Hypothalamus (tissue), 51 donors: ENCODE measurements at places on chromosomes 6 and 20.

GRCh38 chr6:143700684-143701348 is 23.1 kb downstream of the PHACTR2 start:
- DNase-seq: no peak

DNA sequence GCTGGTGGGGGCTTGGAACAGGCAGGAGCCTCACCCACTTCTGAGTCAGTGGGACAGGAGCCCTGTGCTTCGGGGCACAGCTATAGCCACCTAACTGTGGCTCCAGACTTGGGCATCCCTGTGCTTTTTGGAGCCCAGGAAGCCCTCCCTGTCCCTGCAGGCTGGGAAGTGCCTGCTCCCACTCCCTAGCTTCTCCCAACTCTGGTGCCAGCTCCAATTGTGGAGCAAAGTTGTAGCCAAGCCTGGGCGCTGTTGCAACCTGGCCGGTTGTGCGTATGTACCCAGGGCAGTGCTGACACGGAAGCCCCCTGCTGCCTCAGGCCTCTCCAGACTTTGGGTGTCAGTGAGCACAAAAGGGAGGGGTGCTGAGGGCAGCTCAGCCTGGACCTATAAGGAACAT is 601.7 kb upstream of the GJE1 start:
- no peak for DNase-seq

DNA sequence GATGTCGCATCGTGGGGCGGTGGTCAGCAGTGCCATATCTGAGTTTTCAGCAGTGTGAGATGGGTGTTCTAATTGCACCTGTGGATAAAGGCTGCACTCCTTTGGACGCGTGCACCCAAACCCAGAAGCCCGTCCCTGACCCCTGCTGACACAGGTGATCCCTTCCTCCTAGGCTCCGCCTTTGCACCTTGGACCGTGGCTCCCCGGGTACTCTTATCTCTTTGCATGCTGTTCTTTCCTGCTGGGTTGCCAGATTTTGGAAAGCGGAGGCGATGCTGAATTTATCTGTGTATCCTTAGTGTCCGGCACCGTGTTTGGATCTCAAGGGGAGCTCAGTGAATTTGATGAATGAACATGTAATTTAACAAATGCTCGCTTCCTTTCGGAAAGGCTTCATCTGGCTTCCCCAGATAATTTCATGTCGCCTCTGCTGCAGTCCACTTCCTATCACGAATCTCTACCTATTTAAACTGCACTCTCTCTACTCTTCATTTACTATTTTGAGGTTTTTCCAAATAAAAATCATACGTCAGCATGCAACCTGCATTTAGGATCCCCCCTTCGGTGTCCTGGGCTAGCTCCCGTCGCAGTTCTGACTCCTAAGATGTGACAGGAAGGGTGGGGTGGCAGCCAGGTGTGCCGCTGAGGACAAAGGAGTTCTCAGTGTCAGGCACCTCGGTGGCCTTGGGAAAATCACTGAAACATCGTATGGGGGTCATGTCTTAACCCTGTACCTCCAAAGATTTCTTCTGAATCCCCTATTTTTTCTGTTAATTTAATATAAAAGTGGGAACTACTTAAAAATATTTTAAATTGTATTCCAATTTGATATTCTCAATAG is 753 bp upstream of the PERP start:
- DNase-seq: no peak

GRCh38 chr6:41021832-41022231 is 17.2 kb downstream of the UNC5CL start:
- no peak for DNase-seq

DNA sequence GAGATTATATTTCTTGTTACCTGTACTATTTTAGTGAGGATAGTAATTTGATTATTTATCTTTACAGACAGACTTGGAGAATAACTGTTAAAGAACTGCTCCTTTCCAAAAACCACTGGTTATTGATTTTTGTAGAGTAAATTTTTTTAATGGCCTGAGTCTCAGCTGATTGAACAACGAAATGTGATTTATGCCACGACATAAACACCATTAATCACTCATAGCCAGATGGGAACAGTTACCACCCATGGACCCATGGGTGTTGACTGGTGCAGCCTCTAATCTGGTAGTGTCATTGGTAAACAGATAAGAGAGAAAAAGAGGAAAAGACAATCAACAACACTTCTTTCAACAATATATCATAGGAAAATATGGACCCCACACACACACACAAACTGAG is 101.4 kb upstream of the BEND6 start:
- DNase-seq: no peak
